ENCODE measurements at places on chromosomes 1 and 21.

GRCh38 chr1:239218301-239218700 is 168.1 kb upstream of the CHRM3 start:
- no peak for DNase-seq

GRCh38 chr1:166489356-166489669 is 322.5 kb upstream of the FAM78B start:
- no peak for DNase-seq

DNA sequence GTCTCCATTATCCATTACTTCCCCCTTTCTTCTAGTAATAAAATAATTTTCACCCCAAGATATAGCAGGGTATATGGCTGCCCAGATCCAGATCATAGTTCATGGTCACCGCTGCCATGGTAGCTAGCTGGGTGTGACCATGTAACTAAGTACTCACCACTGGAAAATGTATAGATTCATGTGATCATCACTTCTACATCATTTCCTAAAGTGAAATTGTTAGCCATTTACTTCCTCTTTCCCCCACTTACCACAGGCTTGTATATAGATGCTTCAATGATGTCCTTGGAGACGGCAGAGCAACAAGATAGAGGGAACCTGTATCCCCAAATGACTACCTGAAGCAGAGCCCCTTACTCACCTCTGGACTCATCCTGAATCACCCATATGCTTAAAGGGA is 22.7 kb upstream of the EYA3 start:
- DNase-seq: no peak

GRCh38 chr21:37088186-37088735 is 15.2 kb downstream of the TTC3 start:
- DNase-seq: no peak

DNA sequence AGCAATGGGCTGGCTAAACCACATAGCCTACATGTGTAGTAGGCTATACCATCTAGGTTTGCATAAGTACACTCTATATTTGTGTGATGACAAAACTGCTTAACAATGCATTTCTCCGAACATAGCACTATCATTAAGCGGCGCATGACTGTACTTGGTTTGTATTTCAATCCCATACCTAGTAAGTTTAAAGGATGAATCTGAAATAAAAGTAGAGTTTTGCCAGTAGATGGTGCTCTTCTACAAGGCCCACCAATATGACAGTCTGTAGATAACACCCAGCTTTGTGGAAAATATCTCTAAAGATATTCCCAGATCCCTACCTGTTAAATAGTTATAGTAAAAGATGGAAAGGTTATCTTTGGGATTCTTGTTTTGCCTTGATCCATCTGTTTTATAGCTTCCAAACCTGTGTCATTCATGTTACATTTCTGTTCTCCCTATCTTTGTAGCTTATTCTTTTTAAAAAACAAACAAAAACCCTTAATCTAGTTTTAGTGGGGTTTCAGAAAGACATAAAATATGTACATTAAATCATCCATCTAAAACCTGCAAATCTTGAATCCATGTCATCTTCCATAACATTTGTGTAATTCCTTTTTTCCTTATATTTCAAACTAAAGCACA is 33.9 kb upstream of the ASPM start:
- DNase-seq: no peak

DNA sequence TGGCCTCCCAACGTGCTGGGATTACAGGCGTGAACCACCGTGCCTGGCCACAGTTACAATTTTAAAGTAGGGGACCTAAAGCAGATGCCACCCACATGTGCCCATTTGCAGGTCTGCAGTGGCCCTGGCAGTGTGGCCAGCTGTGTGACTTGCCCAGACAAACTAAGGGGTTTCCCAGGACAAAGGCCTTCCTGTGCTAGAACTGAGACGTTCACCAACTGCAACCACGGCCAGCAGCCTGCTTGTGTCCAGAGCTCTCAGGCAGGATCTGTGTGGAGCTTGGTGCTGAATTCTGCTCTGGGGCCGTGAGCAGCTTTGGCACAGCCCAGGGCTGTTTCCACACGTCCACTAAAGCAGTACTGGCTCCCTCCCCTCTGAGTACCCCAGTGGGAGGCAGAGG is 10.6 kb upstream of the PTTG1IP start:
- DNase-seq: no peak

GRCh38 chr1:43828574-43828973 is 105.0 kb upstream of the ARTN start:
- no peak for DNase-seq

DNA sequence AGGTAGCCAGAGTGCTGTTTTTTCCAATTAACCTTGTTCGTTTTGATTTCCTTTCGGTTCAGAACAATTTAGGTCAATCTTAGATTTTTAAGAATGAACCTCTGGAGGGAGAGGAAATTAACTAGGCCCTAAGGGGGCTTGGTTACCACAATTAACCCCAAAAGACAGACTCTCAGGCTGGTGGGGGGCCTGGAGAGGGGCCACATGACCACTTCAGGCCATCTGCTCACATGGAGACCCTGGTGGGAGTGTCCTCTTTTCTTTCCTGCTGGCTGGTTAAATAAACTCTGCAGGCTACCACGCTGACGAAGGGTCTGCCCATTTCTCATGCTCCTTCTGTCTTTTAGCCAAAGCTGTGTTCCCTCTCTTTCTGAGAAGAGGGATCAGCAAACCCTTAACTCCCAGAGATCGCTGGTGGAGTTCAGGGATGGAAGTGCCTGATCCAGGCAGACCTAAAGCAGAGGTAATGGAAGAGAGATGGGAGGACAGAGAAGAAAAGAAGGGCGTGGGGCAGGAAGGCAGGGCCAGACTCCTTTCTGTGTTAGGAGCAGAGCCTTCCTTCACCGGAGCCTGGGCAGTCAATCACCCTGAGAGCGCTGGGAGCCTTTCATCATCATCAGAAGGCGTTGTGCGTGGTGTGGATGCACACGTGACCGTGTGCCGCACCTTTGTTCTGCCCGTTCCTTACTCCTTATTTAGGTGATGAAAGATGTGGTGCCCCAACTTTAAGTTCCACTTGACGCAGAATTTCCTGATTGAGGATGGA is 58.5 kb downstream of the KIF26B start:
- DNase-seq: no peak

DNA sequence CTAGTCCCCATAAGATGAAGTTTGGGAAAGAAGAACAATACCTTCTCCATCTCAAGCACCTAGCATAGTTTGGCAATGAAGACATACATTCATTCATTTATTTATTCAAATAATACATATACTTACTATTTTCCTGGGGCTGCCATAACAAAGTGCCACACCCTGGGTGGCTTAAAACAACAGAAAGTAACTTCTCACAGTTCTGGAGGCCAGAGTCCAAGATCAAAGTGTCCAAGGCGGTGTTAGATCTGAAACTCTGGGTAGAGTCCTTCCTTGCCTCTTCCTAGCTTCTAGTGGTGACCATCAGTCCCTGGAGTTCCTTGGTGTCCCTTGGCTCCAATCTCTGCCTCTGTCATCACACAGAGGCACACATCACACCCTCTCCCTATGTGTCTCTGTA is 112.1 kb upstream of the IGSF21 start:
- no peak for DNase-seq

DNA sequence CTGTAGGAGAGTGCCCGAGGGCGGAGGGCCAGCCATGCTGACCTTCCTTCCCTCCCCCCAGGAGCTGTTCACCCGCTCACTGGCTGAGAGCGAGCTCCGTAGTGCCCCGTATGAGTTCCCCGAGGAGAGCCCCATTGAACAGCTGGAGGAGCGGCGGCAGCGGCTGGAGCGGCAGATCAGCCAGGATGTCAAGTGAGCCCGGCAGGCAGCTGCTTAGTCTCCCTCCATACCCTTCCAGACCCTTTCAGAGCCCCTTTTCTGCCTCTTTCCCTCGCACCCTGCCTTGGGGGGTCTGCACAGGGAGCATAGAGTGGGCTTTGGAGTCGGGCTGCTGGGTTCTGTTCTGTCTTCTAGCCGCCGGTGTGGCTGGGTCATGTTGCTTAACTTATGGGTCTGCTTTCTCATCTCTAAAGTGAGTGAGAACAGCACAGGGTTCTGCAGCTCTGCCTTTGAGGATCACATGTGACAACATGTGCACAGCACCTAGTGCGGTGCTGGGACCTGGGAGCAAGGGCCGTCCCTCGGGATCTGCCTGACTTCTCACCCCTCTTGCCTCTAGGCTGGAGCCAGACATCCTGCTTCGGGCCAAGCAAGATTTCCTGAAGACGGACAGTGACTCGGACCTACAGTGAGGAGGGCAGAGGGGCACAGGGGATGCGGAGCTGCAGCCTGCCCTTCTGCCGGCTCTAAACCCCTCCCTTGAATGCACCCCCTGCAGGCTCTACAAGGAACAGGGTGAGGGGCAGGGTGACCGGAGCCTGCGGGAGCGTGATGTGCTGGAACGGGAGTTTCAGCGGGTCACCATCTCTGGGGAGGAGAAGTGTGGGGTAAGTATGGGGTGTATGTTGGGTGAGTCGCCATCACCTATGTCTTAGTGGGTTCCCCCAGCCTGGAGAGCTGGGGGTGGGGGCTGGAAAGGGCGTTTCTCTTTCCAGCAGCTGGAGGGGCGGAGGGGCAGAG is 6.2 kb downstream of the AMPD2 start:
- no peak for DNase-seq

- no peak for DNase-seq
These were observed 93.3 kb downstream of the GLIS1 start for GRCh38 chr1:53645690-53646078.

DNA sequence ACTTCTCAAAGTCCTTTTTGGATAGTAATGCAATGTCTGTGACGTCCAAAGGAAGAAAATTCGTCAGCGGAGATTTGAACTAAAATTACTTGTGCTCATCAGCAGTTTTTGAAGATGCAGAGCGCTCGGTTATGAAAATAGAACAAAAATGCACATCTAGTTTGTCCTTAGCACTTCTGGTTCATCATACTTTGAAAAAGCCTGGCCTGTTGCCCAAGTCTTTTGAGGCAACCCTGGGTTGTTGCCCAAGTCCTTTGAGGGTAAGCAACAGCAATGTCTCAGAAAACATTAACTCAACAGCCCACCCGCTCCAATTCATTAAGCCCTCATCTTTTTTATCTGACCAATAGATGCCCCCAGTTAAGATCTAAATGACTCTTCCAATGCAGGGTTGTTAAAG is 91.9 kb downstream of the HUNK start:
- no peak for DNase-seq

DNA sequence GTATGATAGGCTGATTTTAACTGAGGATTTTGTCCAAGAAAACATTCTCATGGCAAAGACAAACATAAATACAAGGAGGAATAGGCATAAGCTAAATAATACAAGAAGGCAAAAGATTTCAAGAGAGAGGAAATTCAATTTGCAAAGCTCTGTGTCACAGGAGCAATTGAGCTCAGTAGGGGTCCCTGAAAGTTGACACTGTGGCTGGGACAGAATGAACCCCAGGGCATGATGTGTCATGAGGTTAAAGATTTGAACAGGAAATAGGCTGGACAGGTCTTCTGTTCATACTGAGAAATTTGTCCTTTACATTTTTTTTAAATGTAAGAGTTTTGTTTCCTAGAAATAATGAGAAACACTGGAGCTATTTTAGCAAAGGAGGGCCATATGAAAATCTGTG is 555.4 kb upstream of the NEGR1 start:
- no peak for DNase-seq

Data from stimulated activated CD8-positive, alpha-beta memory T cell treated with anti-CD3 and anti-CD28 coated beads, Interleukin-4, amount 100 ng/mL, for 4 hours (primary cell).